Gastroesophageal sphincter (tissue), 4 donors: ENCODE measurements at places on chromosomes 3 and 15. TPM values are rescaled to one million over a fixed set of nuclear protein-coding genes. Genes with fewer than 3 reads are reported as not detected.

Gene SLC28A2
- total RNA-seq, result not detected

Gene AQP9
- not detected for total RNA-seq

Gene LRRC31
- total RNA-seq, result not detected

Gene NR1I2
- not detected for total RNA-seq

Gene CHST2
- total RNA-seq, result 1.6 TPM

Gene ARNT2
- 11.6 TPM for total RNA-seq
